ENCODE measurements at places on chromosomes 7 and 10.

GRCh38 chr10:28616514-28616913 is 60.8 kb upstream of the BAMBI start:
- DNase-seq = no peak

DNA sequence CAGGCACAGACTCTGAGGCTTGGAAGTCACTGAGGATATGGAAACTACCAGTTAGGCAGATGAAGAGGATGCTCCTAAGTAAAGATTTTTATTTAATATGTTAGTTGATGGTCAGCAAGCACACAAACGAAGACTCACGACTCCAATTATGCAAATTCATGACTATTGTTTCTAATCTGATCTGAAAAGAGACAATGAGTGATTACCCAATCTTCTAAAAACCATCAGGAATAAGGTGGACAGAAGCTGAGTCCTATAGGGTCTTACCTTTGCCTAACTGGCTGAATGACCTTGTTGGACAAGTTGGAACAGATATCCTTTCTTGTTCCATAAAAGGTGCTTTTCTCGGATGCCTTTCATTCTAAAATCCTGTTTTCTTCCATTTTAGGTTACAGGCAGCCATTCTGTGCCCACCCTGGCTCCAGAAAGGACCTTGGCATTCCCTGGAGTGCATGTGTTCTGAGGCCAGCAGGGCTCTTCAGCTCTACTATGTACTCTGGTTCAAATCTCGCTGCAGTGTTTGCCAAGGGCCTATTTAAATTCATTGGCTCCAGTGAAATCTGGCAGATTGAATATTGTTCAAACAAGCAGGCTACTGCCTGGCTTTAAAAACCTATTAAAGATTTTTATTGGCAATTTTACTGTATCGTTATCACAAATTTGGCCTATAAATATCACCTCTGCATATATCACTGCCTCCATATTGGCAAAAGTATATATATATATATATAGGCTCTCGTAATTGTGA is 77.5 kb downstream of the SLC25A13 start:
- DNase-seq = no peak

GRCh38 chr7:133672866-133673265 is 420.0 kb downstream of the EXOC4 start:
- DNase-seq = no peak

GRCh38 chr7:77757589-77757988 is 40.6 kb downstream of the TMEM60 start:
- no peak for DNase-seq

DNA sequence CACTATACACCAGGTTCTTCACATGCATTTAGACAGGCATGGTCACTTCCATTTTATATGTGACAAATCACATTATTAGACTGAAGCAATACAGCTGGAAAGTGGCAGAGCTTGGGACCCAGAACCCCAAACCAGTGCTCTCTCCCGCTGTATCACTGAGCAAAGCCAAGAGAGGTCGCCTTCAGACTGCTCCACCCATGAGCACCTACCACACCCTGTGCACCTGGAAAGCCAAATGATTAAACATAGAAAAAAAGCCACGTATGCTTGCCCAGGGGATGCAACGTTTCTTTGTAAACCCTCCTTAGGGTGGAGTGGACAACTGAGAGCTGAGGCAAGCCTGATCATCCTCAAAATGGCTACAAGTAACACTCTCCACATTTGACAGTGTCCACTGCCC is 72.5 kb downstream of the CCDC6 start:
- no peak for DNase-seq

DNA sequence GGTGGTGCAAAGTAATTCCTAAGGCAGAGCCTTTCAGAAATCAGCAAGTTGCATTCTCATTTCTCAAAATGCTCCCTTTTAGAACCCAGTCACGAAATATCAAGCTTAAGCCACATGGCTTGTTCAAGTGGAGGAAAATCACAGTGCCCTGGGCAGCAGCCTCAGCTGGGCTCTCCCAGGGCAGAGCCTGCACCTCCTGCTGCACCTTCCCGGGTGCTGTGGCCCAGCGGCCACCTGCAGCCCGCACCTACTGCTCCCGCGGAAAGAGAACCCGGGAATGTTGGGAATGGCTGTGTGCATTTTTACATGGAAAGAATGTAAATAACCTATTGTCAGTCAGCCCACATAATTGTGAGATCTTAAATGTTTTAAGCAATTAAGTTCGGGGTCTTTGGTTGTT is 396.5 kb upstream of the VSTM2A start:
- no peak for DNase-seq

DNA sequence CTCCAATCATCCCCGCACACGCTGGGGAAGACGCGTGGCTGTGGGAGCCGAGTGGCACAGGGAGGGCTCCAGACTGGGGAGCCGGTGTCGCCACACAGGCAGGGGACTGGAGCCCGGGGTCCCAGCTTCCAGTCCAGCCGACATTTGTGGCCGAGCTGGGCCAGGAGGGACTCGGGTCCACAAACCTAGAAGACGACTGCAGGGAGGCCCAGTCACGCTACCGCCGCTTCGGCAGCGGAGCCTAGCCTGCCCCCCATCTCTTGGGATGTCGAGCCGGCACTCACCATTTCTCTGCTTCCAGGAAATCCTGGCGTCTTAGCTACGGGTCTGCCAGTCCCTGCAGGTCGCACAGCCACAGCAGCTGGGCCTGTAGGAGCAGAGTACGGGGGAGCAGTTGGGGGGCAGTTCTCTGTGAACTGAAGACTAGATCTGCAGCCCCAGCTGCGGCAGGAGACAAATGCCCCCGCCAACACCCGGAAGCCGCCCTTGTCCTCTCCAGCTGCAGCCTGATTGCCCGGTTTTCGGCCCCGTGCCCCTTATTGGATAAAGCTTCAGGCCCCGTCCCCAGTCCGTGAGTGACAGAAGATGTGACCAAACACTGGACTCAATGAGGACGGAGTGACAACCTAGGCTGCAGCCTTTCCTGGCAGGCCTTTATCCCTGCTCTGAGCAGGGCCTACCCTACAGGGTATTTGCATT is 270.7 kb downstream of the ZNF33B start:
- no peak for DNase-seq

DNA sequence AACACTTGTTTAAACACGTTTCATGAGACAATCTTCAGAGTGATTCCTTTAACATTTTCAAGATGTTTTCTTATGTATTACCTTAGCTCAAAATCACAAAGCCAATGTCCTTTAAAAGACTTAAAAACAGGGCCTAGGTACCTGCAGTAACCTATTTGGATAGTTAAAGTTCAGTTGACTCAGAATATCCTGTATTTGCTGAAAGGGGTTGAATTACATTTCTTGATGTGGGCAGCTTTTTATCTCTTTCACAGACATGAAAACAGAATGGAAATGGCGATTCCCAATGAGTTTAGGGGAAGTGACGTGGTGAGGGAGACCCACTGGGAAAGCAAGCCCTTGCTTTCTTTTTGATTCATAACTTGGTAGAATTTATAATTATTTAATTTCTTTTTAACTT is 324.4 kb upstream of the AOAH start:
- no peak for DNase-seq

DNA sequence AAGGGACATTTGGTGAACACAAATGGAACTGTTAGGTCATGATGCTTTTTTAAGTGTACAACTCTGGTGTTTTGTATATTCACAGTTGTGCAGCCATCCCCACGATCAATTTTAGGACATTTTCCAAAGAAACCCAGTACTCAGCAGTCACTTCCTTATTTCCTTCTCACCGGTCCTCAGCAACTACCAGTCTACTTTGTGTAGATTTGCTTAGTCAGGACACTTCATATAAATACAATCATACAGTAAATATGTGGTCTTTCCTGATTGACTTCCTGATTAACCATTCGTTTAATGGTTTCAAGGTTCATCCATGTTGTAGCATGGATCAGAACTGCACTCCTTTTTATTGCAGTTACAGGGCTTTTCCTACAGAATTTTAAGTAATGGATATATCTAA is 14.4 kb downstream of the SGPL1 start:
- DNase-seq = no peak

- DNase-seq = no peak
Observed at GRCh38 chr7:142703655-142704305, 45.5 kb upstream of the PRSS1 start.

- DNase-seq = no peak
Observed at GRCh38 chr7:143892527-143893300, 9.3 kb downstream of the TCAF1 start.

DNA sequence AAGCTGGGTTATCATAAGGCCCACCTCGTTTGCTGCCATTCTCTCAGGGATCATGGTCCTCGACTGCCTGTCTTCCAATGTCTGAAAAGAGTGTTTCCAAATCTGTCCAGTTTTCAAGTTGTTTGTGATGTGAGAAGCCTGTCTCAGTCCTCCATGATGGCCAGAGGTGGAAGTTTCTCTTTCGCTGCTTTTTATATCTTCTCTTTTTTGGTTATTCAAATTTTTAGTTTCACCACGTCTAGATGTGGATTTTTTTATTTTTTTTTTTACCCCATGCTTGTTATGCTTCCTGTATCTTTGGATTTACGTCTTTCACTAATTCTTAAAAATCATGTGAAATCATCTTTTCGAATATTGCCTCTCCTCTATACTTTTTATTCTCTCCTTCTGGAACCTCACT is 6.1 kb upstream of the RBM33 start:
- DNase-seq = no peak

- no peak for DNase-seq
Observed at GRCh38 chr10:114388275-114388674, 16.0 kb downstream of the AFAP1L2 start.

GRCh38 chr10:45673074-45673648 is 589 bp upstream of the ZFAND4 start:
- DNase-seq = no peak

DNA sequence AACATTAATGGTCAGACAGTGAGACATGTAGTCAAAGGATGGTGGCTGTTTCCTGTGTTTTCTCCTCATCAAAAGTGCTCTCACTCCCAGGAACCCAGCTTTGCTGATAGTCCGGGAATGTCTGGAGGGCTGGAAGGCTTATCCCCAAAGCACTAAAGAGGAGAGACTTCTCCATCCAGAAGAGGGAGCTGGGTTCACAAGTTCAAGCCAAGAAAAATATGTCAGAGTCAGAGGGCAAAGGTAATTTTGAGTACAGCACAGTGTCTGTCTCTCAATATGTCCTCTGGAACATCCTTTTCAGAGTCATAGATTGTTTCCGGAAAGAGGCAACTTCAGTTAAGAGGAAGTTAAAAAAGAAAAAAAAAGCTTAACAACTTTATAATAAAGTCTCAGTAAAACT is 281.5 kb upstream of the PHYHIPL start:
- no peak for DNase-seq

DNA sequence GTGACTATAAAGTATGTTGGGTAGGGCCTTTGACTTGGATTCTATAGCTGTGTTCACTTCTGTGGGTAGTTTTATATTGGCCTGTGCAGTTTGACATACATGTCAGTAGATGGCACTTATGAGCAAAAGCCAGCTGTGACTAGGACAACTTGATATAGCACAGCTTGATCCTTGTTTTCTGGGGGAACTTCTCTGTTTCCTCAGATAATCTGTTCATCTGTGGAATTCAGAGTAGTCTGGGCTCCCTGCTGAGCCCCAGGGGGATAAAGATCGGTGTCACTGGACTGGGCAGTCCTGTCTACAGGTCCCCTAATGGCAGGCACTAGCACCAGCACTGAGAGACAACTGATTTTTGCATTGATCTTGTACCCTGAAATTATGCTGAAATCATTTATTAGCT is 25.4 kb downstream of the CYP2C9 start:
- DNase-seq = no peak

All from progenitor cell of endocrine pancreas (in vitro differentiated cells).